ENCODE measurements at places on chromosomes 5 and 9. TPM values are rescaled to one million over a fixed set of nuclear protein-coding genes. Genes with fewer than 3 reads are reported as not detected.
A peak's percentile ranks its signal among the peaks of the same experiment; 100 is the strongest.

DNA sequence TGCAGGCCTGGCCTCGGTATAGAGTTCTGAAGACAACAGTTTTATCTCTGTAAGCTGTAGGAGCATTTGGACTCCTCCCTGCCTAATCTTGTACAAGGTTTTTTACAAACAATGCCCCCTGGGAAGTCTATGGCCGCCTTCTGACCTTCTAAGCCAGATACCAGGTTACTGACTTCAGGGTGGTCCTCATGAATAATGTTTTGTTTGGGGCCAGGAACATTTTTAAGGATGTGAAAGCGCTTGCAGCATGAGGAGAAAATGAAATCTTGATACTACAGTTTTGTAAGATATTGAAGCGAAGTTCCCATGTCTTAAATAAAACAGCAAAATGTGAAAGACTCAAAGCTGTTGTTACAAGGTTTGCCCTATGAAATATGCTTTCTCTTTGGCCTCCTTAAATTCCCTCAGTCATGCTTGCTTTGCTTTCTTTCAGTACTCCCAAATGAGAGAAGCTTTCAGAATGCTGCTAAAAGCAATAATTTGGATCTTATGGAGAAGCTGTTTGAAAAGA lies 5.2 kb downstream of the ANKDD1B start:
- ATAC-seq = no peak

DNA sequence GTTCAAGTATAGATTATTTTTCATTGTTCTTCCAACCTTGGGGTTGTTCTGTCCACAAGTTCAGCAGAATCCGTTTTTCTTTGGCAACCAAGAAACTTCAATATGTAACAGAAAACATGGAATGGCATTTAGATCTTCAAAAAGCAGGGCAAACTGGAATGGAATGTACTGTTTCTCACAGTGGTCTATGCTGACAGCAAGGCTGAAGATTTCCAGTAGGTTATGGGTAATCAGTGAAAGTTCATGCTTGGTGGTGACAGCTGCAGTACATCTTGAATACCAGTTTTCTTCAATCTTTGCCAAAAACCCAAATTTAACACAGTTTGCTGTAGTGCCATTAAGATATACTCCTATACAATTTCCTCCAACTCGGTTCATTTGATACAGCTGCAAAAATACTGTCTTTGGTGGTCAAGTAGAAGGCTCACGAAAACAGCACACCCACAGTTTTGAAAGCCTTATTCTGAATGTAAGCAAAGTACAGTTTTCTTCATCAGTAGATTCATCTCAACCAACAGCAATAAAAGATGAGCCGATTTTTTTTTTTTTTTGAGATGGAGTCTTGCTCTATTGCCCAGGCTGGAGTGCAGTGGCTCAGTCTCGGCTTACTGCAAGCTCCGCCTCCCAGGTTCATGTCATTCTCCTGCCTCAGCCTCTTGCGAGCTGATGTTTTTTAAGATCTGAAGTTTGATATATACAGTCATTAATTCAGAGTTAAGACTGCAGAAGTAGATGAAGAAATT lies 4.9 kb downstream of the TRIM52 start:
- no peak for ATAC-seq

DNA sequence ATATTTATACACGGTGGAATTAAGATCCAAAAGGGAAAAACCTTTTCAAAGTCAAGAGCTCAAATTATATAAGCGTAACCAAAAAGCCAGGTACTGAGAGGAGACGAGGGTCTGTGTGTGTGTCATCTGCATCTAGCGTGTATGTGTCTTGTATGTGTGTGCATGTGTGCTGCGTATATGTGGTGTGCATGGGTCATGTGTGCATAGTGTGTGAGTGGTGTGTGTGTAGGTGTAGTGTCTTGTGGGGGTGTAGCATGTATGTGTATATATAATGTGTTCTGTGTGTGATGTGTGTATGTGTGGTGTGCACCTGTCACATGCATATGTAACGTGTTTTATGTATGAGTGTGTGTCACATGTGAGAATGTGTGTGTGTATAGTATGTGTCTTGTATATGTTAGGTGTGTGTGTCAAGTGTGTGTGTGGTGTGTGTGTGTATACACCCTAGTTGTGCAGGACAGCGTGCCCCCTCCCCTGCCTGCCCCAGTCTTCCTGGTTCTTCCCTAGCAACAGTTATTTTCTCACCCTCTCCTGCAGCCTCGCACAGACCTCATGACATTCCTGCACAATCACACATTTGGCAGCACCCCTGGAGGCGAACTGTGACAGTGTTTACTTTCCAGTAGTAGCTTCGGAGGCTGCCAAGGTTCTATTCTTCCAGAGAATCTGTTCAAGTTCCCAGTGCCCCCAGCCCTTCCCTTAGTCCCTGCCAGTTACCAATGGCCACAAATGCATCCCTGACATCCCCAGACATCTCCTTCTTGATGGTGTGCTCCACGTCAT lies 27.1 kb upstream of the TNIP1 start:
- ATAC-seq = no peak

- no peak for ATAC-seq
Measured at GRCh38 chr9:121889990-121890563, 203.0 kb downstream of the TTLL11 start.

DNA sequence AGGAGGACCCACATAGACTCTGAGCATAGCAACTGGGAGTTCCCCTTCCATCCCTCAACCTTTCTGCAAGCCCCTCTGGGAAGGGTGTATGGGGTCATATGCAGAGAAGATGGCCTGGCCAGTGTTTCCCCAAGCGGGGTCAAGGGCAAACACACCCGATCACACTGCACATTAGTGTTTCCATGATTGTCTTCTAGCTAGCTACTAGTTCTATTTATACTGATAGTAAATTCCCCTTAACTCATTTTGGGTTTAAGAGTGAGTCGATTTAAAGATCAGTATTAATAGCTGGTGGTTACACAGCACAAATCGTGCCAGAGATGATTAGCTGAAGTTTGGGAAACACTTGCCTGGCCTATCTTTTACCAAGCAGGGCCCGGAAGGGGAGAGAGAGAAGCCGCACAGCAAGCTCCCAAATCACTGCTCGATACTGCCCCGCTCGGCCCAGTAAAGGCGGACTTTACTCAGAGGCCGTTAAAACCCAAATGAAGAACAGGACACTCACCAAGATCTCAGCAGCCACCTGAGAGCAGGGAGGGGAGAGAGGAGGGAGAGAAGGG lies 29.4 kb upstream of the TNIP1 start:
- ATAC-seq = no peak

DNA sequence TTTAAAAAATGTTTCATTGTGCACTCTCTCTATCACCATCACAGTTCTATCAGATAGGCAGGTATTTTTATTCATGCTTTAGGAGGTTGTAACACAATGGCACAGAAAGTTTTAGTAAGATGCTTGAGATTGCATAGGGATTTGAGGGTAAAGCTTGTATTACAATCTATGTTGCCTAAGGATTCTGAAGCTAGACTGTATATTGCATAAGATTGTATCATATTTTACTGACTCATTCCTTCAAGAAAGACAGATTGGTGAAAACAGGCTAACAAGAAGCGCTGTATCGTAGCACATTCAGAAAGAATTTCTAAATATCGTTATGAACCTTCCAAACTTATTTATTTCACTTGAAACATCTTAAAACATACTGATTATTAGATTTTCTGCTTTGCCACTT lies 577.7 kb downstream of the EBF1 start:
- no peak for ATAC-seq

DNA sequence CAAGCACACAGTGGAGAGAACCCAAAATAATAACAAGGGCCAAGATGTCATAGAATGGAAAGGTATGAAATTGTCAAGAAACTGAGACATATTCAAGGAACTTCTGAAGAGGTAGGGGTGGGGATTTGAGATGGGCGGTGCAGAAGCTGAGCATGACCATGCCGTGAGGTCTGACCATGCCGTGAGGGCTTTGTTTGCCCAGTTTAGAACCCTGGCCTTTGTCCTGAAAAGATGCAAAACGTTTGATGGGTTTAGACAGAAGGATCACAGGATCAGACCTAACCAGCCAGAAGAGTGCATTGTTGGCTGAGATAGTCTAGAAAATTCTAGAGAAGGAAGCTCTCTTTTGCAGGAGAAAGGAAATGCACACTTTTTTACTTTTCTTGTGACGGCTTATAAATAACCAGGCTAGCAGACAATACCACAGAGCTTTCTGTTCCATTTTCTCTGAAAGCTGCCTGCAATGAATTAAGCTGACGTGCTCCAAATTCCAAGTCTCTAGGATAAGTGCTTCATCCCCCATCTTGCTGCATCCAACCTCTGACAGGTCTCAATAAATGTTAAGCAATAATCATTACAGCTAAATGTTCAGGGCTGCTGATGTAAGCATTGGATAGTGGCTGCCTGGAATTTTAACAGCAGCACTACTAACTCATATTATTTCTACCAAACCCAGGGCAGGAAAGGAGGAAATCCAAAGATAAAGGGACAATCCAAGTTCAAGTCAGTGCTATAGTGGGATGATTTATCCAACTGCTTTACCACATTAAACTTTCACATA lies 110.9 kb upstream of the IL6ST start:
- no peak for ATAC-seq

DNA sequence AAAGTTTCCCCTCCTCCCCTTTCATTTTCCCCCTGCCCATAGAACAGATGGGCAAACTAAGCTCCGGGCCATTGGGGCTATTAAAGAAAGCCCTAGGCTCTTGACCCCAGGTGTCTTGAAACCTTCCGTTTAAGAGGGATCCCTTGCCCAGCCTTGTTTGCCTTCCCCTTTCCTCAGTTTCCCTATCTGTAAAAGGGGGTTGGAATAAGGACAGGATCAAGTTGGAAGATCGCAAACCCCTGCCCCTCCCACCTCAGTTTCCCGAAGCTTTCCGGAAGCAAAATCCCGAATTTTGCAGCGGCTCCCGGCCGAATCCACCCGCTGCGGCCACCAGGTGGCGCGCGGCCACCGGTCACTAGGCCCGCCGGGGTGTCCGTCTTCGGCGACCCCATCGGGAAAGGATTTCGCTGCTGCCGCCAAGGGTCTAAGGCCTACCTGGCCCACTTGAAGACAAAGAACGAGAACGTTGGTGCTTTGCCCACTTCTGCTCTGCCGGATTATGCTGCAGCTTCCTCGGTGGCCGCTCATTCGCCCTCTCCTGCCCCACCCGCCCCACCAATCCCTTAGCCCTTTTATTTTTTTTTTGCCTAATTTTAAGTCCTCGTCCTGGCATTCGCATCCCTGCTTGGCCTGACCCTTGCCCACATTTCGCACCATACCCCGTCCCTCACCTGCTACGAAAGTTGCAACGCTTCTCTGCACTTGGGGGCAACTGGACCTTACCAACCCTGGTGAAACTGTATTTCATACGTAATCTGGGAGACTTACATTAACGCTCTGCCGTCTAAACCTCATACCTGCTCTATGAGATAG lies 962 bp upstream of the NR6A1 start:
- ATAC-seq = peak; percentile 4

- ATAC-seq = peak; percentile 64
Measured at GRCh38 chr9:30661925-30662324, 1722.5 kb upstream of the ACO1 start.

The NSG2 gene
- 205 TPM for total RNA-seq

The PPP3R2 gene
- total RNA-seq = 0.16 TPM

The GCNT4 gene
- total RNA-seq = 0.26 TPM

The SPINK7 gene
- total RNA-seq = 0.50 TPM

The EPB41L4A gene
- 14.4 TPM for total RNA-seq

The PGGT1B gene
- 13.8 TPM for total RNA-seq

The FOXD4L3 gene
- total RNA-seq = 0.52 TPM
